ENCODE measurements at places on chromosomes 13 and 19.

DNA sequence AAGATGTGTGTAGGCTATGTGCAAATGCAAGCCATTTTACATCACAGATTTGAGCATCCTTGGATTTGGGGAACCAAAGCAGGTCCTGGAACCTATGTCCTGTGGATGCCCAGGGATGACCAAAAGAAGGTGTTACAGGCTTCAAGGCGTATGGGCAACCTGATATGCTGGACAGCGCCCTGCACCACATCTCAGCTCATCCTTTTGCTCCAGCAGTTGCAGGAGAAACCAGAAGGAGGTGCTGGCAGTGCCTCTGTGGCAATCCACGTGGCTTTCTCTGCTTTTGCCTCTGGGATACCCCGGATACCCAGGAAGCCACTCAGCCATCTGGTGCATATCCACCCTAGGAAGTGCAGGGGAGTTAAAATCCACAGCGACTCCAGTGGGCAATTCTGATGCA lies 110.3 kb upstream of the VSTM2B start:
- no peak for DNase-seq

DNA sequence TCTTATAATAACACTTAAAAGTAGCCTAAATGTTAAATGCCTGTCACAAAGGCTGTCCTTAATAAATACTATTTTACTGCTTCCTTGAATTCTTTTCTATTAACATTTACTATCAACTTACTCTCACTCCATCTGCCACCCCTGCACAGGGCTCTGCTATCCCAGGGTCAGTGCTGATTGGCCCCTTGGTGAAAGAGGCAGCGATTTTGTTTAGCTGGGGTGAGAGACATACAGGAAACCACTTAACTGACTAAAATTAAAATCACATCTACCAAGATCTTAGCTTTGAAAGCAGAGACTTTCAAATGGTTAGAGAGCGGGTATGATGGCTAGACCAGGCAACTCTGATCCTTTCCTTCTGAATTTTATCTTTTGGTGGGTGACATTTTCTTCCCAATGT lies 149.9 kb upstream of the HTR2A start:
- DNase-seq, result no peak

GRCh38 chr19:4052993-4053422 lies 13.7 kb downstream of the ZBTB7A start:
- DNase-seq, result no peak

DNA sequence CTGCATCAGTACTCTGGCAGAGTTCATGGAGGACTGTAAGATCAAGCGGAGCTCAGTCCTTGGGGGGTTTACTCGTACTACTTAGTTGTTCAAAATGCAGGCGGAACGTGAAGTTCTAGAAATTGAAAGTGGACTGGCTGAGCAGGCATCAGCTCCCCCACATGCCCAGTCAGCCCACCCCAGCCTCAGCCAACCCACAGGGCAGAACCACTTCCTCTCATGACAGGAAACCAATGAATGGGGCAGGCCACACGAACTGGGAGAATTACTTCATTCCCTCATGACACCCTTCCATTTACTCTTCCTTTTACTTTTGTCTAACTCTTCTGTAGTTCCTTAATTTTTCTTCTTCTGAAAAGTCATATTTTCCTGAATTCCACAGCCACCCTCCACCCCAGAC lies 71.9 kb downstream of the FLT1 start:
- DNase-seq, result peak; percentile 30

DNA sequence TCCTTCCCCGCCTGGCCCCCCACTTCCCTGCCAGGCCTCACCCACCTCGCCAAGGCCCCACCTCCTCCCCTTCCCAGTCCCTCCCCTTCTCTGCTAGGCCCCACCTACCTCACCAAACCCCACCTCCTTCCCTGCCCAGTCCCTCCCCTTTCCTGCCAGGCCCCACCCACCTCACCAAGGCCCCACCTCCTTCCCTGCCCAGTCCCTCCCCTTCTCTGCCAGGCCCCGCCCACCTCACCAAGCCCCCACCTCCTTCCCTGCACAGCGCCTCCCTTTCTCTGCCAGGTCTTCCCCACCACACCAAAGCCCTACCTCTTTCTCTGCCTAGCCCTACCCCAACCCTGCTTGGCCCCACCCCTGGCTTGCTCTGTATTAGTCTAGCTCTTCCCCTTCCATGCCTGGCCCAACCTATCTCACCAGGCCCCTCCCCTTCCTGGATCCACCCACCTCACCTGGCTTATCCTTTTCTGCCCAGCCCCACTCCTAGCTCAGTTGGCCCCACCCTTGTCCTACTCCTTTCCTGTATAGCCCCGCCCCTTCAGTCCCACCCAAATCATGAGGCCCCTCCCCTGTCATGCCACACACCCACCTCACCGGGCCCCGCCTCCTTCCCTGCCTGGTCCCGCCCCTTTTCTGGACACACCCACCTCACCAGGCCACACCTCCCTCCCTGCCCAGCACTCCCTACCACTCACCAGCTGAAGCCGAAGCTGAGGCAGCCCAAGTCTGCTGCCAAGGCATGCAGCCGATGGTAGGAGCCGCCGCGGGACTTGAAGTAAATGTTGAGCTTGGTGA lies 16.2 kb downstream of the CERS1 start:
- no peak for DNase-seq

DNA sequence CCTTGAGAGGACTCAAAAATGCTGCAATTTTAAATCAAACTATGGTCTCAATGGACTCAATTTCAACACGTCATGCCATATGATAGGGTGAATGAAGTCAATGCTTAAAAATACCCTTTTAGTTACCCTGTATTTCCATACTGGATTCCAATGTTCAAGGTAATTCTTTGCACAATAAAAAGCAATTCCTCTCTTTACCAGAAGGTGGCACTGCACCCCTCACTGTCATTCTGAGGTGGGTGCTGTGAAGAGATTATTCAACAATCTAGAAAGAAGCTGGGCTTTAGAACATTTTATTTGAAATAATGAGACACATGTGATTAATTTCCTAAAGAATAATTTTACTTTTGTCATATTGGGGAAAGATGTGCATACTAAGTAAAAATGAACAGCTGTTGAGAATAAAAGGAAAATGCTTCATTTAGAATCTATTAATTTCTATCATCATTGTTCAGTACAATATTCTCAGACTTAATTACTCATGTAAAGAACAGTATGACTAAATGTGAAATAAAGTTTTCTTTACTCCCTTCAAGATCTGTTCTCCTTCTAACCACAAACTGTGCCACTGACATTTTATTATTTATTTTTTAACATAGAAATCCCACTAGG lies 789.1 kb downstream of the GPC5 start:
- DNase-seq, result no peak

DNA sequence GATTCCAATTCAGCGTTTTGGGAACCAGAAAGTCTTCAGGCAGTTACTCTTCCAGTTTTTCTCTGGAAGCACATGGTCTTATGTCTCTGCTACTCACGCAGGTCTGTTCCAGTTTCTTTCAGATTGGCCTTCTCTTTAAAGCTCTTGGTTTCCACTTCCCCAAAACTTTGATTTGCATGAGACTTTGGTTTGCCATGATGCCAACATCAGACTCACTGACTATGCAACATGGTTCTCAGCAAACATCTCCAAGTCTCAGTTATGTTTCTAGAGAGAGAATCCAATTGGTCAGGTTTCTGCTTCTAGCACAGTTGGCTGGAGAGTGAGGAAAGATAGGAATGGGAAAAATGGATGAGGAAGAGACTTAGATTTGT lies 3.1 kb downstream of the AKAP11 start:
- no peak for DNase-seq

DNA sequence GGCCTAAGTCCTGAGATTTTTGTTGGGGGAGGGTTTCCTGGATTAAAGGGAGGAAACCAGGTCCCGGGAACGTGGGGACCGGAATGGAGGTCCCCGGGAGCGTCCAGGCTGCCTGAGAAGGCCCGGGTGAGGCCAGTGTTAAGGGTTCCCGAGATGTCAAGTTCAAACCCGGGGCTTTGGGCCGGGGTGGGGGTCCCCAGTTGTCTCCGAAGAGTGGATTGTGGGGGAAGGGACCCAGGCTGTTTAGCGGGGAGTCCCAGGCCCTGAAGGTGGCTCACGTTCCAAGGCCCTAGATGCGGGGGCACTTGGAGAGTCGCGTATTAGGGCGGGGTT lies 262 bp downstream of the COX7A1 start:
- DNase-seq, result no peak

DNA sequence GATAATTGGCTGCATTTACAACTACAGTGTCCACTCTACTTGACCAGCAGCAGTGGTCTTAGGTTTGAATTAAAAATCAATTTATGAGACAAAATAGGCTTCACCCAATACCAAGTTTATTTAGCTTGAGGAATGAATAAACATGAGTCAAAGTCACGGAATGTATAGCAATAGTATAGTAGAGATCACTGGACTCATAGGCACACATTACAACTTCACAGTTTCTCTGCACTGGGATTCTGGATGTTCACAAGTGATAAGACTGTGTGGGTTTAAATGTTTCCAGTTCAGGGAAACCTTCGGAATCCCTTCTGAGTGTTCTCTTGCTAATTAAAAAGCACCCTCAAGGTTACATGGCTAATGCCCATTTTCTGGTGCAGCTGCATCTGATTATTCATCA lies 1064.9 kb downstream of the SLITRK5 start:
- no peak for DNase-seq

- DNase-seq, result no peak
Measured at GRCh38 chr19:42872608-42873007, 6.9 kb downstream of the PSG1 start.

DNA sequence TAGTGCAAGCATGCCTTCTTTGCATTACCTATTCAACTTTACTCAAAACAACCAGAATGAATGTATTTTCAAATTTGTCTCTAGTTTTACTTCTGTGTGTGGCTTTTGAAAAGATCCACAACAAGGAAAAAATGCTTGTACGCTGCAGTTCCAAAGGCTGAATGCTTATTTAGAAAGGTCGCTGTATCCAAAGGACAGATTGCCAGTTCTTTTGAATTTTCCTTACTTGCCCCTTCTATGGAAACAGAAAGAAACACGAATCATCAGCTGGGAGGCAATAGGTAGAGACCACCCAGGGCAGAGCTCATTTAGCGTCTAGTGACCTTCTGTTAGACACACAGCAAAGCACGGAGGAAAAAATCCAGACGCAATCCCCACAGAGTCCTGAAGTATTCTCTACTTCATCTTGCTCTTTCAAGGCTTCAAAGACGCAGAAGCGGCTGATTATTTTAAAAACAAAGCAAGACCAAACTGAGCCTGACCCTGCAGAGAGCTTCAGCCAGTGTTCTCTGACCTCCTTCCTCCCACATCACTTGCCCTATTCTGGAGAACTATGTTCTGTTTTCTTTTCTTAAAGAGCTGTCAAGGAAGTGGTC lies 674.6 kb upstream of the SGCG start:
- DNase-seq, result no peak

- DNase-seq, result no peak
Measured at GRCh38 chr13:108120302-108120701, 95.0 kb downstream of the LIG4 start.

- no peak for DNase-seq
Measured at GRCh38 chr19:4693471-4694121, 23.5 kb upstream of the MYDGF start.

- no peak for DNase-seq
Measured at GRCh38 chr19:47109541-47110375, 3.8 kb downstream of the ZC3H4 start.

DNA sequence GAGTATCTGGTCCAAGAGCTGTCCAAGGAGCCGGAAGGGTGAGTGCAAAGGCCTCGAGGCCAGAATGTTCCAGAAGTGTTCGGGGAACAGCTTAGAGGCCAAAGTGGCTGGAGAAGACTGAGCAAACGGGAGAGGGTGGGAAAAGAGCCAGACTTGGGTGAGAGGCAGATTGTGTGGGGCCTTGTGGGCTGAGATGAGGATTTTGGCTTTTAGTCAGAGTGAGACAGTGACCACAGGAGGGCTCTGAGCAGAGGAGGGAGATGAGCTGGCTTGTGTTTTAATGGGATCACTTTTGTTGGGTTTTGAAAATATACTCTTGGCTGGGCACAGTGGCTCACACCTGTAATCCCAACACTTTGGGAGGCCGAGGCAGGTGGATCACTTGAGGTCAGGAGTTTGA lies 5.6 kb downstream of the NANOS2 start:
- DNase-seq, result no peak

GRCh38 chr13:100523411-100523810 lies 65.2 kb downstream of the GGACT start:
- DNase-seq, result no peak
